NCI-H774 (cell line): ENCODE measurements at places on chromosomes 11 and 22.

DNA sequence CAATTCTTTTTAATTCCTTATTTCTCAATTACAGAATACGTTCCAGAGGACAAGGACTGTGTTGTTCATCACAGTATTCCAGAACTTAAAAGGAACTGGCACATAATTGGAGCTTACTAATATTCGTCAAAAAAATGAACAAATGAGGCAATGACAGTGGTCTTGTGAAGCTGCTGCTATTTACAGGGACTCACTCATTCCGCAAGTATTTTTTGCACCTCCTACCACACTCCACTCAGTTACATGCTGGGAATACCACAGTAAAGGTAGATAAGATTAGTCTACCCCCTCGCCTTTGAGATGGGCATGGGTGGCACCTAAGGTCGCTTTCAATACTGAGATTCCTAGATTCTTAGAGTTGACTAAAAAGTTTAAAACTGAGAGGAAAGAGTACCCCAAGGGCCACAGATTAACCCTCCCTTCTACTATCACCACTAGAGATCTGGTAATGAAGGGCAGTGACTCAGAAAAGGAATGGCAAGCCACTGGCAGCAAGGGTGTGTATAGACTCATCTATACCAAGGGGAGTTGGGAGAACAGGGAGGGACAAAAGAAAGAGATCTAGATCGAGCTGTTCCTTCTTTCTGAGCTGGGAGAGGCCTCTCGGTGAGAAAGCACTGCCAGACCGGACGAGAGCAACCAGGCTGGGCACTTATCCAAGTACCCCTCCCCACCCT lies 85.0 kb downstream of the RPL27A start:
- DNase-seq = no peak

DNA sequence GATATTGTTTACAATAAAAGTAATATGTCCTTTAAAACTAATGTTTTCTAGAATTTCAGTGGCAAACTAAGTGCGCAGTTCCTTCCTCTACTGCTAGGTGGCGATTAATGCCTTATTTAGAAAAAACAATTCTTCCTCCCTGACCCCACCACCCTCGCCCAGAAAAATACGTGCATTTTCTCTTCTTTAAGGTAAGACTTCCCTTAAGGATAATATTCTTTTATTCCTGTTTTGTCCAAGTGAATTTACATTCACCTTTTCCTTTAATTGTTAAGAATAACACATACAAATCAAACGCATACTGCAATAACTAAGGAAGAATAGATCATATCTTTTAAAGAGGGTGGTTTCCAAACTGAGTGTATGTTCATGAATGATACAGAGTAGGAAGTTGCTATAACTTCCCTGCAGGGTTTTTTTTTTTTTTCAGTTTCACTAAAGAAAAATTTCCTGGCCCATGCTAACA lies 17.0 kb upstream of the PSMA1 start:
- peak; percentile 20 for DNase-seq

DNA sequence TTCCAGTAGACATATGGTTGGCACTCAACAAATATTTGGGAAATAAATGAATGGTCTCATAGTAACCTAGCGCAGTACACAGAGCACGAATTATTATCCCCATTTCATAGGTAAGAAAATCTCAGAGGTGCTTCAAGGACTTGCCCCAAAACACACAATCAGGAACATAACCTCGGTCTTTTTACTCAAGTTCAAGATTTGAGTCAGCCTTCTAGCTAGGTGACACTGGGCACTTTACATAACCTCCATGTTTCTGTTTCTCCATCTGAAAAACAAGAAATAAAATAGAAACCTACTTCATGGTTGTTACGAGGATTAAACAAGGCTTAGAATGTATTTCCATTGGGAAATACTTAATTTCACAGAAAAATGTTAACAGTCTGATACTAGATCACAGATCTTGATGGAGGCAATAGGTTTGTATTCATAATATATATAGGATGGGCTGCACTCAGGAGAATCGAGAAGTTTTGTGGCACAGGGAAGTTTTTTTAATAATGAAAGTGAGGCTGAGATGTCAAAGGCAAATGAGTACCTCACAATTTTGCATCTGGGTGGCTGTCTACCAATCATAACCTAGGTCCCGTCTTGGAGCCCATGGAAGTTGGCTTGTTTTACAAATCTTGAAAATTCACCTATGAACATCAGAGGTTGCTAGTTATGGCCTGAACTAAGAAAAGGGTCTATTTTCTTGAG lies 147.4 kb upstream of the ZC3H12C start:
- no peak for DNase-seq

DNA sequence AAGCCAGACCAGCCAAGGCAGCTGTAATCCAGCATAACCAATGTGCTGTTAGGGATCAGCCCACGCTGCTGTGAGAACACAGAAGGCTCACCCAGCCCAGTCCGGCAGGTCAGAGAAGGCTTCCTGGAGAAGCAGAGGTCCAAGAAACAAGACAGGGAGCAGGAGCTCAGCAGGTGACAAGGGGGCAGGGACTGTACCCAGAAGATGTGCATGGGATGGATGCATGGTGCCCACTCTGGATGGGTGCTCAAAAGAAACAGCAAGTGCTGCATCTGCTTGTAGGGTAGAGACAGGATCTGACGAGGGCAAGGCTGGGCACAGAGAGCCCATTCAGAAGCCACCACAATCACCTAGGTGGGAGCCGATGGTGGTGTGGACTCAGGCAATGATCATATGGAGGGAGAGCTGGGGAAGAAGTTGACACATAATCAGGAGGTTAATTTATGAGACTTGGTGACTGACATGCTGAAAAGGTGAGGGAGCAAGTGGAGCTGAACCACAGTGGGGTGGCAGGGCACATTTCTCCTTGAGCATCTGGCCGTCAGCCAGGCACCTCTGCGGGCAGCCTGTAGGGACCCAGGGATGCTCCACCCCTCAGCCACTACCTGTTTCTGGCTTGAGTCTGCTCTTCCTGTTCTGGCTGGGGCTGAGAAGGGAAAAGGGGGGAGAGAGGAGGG lies 102.3 kb upstream of the DRD2 start:
- DNase-seq = peak; percentile 47

DNA sequence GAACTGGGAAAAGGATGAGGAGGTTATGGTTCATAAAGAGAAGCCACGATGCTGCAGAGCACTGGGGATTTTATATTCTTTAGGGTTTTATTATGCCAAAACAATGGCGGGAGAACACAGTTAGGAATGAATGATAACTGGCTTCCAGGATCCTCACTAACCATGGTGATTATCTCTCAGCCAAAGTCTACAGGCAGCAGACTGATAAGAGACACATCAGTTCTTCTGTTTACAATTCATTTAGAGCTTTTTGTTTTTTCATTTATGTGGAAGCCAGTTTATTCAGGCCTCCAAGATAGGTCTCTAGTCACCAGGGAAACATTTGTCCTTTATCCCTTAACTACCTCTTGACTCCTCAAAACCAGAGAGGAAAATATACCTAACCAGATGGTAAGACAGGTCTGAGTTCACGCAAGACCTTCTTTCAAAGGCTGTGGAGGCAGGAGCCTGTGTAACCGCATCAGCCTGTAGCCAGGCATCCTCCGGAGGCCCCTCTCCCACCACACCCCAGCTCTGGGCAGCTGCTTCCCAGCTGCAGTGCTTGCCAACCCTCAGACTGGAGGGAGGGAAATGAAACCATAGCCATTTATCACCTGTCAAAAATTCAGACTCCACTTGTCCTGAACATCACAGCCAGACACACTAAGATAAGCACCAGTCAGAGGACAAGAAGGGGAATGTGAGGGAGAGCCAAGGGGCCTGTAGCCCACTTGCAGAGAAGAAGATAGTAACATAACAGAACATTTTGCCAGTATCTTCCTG lies 57.2 kb upstream of the FAM181B start:
- no peak for DNase-seq

GRCh38 chr11:6094186-6094585 lies 13.3 kb upstream of the OR56B4 start:
- DNase-seq = no peak

DNA sequence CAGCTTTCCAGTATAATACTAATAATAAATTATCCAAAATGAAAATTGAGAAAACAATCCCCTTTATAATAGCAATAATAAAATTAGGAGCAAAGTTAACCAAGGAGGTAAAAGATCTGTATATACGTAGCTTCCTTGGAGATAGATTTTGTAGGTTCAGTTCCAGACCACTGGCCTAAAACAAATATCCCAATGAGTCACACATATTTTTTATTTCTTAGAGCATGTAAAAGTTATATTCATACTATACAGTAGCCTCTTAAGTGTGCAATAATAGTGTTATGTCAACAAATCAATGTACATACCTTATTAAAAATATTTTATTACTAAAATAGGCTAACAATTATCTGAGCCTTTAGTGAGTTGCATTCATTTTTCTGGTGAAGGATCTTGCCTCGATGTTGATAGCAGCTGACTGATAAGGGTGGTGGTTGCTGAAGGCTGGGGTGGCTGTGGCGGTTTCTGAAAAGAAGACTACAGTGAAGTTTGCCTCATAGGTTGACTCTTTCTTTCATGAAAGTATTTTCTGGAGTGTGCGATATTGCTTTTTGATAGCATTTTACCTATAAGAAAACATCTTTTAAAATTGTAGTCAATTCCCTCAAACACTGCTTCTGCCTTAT lies 178.5 kb downstream of the ARHGAP42 start:
- no peak for DNase-seq

DNA sequence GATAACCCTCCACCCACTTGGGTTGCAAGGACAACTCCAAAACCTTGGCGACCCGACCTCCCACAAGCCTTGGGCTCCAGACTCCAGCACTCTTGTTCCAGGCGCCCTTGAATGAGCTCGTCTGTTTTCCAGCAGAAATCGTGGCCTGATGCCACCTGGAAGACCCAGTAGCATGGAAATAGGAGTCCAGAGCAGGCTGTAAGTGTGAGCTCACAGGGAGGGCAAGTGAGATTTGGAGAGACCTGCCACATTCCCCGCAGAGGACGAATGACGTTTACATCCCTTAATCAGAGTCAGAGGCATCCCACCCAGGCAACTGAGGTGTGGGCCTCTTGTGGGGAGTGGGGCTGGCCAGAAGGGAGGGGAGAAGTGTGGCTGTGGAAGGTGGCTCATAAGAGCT lies 71.9 kb downstream of the LDLRAD3 start:
- DNase-seq = no peak

- DNase-seq = no peak
Observed at GRCh38 chr11:104152941-104153505, 10.9 kb downstream of the PDGFD start.

- no peak for DNase-seq
Observed at GRCh38 chr22:45475063-45475747, 27.5 kb upstream of the FBLN1 start.

GRCh38 chr11:16737818-16738192 lies 642 bp upstream of the C11orf58 start:
- no peak for DNase-seq
